H54 (cell line): ENCODE measurements at places on chromosomes 13 and 19.

- no peak for DNase-seq
Measured at GRCh38 chr19:9165261-9165660, 13.5 kb upstream of the OR7D2 start.

DNA sequence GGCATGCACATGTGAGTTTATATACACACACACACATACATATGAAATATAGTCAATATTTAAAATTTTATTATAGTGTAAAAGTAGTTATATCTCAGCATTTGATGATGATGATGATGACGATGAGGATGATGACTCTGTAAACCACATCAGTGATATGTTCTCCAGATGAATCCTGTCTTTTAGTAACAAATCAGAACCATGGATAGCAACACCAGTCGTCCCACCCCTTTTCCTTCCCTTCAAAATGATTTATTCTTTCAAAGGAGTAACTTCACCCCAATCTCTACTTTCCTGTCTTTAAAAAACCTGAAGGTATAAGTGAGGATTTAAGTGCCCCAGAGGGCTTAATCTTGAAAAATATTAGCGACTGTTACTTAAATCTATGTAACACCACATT, 74.1 kb downstream of the DCLK1 start:
- no peak for DNase-seq

GRCh38 chr19:41930322-41930722, 2.1 kb upstream of the ERFL start:
- no peak for DNase-seq

DNA sequence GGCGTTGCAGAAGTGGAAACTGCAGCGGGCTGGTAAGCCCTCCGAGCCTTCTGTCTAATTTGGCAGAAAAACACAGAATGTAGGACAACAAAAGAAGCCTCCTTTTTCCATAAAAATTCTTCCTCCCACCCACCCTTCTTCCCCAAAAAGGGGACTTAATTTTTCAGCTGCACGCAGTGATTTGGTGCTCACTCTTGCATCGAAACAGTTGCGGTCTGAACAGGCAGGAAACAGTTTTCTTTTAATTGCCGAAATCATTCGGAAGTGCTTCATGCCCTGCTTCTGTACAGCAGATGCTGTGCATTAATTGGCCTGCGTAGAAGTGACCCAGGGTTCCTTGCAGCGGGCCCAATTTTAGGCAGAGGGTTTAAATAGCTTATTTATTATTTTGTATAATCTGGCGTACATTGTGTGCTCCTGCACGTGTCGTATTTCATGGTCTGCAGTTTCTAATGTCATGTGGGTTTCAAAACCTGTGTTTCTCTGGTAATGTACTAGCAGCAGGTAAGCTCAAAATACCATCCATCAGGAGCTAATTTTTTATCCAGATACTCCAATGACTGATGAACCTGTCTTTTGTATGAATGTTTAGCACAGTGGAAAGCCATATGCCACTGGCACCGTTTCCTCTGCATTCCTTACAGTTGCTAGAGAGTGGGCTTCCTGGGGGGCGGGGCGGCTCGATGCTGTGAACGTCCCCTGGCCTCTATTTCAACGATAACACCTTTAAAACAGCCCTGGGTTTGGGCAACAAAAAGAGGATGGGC, 66.6 kb downstream of the GGACT start:
- no peak for DNase-seq

- no peak for DNase-seq
Measured at GRCh38 chr13:48542581-48543341, 9.9 kb upstream of the RCBTB2 start.

- peak; percentile 47 for DNase-seq
Measured at GRCh38 chr19:6767357-6768235, at the start of gene SH2D3A. TSS of gene SH2D3A (minus strand) at chr19:6767435. CDS start at chr19:6763748, 3,687 bp downstream.

DNA sequence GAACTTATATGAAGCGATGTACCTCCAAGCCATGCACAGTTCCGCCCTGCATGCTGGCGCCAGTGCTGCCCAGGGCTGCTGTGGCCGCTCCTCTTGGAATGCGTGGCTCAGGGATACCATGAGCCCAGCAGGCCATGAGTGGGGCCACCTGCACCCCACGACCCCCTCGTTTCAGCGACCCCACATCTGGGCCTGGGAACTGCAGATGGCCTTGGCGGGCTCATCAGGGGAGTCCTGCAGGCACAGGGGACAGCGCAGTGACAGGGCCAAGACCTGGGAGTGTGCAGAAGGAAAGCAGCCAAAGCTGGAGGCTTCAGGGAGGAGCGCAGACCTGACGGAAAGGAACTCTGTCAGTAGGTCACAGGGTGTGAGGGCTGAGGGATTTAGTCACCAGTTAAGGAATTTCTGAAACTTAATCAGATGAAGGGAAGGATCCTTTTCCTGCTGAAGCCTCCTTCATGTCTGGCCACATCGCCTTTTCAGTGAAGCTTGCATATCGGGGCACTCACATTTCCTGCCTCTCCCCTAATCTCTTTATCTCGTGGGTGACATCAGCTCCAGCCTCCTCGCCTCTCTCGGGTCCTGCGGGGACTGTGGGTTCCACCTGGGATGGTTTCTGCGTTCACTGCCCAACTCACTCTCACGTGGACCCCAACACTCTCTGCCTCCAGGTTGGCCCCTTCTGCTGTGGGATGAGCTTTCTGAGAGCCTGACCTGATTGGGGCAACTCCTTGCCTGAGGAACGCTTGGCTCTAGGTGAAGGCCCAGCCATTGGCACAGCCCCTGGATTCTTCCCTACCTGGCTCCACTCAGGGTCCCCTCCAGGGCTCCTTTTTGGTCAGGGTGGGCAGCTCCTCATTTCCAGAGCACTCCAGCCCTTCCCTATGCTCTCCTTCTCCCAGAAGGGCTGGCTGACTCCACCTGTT, 123.5 kb downstream of the CRYL1 start:
- DNase-seq: peak; percentile 61

- no peak for DNase-seq
Measured at GRCh38 chr13:50026788-50027473, 11.7 kb downstream of the KCNRG start.

DNA sequence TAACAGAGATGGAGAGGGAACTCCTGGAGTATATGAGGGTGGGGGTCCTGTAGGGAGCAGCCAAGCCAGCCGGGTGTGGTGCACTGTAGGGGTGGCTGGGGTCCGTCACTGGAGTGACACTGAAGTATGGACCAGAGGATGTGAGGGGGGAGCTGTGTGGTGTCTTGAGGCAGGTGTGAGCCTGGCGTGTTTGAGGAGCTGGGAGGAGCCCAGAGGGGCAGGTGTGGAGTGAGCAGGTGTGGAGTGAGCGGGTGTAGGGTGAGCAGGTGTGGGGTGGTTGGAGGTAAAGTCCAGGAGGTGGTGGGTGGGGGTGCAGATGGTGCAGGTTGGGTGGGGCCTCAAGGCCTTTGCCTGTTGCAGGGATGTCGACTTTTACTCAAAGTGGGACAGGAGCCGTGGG, 5.9 kb downstream of the B3GNT8 start:
- DNase-seq: no peak

GRCh38 chr19:55536951-55537740, at the start of gene SBK2:
TSS of gene SBK2 (minus strand) at chr19:55537133. CDS start at chr19:55536294, 839 bp downstream.
- no peak for DNase-seq

- DNase-seq: no peak
Measured at GRCh38 chr19:48830088-48830487, 6.2 kb downstream of the HSD17B14 start.

DNA sequence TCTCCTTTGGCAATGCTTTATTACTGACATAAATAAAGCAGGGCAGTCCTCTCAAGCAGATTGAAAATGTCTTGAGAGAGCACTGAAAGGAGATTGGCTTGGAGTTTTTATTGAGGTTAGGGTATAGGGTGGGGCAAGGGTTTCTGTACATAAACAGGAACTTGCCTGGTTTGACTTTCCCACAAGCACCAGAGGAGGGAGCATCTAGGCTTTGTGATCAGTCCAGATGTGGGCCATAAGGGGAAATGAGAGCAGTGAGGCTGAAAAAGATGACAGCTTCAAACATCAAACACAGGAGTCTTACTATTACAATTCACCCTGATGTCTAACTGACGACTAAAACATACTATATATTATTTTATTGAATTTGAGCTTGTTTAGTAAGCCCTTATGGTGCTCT, 260.9 kb downstream of the MTUS2 start:
- no peak for DNase-seq

GRCh38 chr19:53553865-53554791, 16.2 kb downstream of the ZNF331 start:
- DNase-seq: peak; percentile 79

- DNase-seq: no peak
Measured at GRCh38 chr13:106440866-106441265, 94.6 kb downstream of the EFNB2 start.

- no peak for DNase-seq
Measured at GRCh38 chr13:109592770-109593169, 193.6 kb downstream of the IRS2 start.
